ENCODE measurements at places on chromosomes 5 and 9.

DNA sequence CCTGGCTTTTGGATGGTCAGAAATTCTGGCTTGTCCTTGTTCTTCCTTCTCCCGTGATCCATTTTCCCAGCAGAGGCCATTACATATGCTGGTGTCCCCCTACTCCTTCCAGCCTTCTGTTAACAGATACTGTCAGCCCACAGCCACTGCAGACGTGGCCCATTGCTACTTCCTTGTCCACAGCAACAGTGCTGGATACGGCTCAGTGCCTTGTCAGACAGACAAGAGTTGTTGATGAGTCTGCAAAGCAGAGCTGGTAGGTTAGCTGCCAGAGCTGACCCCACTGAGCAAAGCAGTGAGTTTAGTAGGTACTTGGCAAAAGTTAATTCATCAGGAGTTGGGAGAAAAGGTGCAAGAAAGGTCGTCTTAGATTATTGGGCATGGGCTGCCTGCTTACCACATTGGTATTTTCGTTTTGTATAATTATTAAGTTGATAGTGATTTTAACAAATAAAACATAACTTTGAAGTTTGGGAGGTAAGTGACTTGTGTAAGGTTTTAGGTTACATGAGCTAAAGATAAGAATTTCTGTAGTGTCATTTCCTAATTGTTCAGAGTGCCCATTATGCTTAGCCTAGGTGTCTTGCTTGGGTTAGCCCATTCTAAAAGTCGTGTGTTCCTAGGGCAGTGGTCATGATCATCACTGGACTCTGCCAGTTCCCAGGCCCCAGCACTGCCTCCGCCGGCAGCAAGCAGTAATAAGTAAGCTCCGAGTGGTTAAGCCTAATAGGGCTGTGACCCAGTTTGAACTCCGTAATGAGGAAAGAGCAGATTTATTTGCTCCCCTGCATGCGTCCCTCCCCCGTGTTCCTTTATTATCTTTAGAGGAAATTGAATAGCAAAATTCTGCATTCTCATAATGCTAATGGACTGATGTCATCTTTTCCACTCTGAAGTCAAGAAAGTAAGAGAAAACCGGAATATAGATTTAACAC, 292.0 kb downstream of the FANCC start:
- DNase-seq: no peak

GRCh38 chr5:136518814-136519213, 153.5 kb upstream of the TRPC7 start:
- DNase-seq: no peak

DNA sequence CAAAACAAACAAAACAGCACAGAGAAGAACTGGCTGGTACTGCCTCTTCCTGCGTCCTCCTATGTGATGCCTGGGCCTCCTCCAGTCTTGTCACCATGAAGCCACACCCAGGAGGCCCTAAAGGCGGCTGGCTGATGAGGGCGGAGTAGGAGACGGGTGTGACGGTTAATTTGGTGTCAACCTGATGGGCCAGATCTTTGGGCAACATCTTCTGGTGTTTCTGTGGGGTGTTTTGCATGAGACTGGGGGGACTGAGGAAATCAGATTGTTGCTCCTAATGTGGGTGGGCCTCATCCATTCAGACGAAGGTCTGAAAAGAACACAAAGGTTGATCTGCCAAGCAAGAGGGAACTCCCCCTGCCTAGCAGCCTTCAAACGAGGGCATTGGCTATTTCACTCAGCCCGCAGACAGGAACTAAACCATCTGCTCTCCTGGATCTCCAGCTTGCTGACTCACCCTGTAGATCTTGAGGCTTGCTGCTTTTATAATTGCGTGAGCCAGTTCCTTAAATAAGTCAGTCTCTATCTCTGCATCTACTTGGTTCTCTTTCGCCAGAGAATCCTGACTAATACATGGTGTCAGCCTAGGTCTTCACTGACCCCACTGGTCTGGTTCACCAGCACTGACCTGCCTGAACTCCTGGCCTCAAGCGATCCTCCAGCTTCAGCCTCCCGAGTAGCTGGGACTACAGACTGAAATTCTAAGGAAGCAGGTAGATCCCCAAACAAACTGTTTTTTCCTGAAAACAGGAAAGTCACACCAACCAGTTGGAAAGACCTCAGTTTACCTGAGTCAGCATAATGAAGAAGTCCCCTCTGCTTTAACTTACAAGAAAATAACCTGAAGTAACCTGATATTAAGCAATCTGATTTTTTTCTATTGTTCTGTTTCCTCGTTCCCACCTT, 12.8 kb upstream of the ZFP62 start:
- no peak for DNase-seq

GRCh38 chr5:30839956-30840355, 353.5 kb upstream of the CDH6 start:
- no peak for DNase-seq

GRCh38 chr9:22416692-22417060, 29.9 kb upstream of the DMRTA1 start:
- no peak for DNase-seq
